Activated CD4-positive, alpha-beta T cell treated with anti-CD3 and anti-CD28 coated beads for 48 hours (primary cell): ENCODE measurements at places on chromosomes 5 and 9.

DNA sequence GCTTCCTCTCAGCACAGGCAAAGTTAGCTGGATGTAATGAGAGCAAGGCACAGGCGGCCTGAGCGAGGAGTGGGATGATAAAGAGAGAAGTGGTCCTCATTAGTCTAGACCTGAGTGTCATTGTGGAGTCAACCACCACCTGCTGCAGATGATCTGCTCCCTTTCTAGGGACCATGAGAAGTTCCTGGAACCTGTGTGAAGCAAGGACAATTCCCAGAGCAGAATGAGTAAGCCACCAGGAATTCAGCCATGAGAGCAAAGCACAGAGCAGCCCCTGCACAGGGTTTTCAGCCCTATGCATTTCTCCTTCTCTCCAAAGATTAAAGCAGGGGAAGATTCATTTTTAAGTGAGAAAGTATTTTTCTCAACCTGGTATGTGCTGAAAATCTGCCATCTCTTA, 146.8 kb upstream of the SPEF2 start:
- no peak for DNase-seq

- no peak for DNase-seq
Observed at GRCh38 chr9:82606071-82606470, 456.9 kb downstream of the RASEF start.

GRCh38 chr5:151239237-151239861, 13.6 kb upstream of the GM2A start:
- peak; percentile 75 for DNase-seq

DNA sequence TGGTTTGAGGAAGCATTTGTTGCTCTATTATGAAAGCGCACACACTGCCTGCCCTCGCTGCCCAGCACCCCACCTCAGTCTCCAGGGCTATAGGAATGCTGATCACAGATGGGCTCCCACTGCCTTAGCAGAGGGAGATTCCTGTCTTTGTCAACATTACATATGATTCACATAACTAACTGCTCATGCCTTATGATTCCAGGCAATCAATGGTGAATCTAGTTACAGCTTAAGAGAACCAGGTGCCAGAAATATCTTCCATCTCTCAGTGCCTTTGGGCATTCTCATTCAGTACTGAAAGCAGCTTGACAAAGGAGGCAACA, 458.9 kb upstream of the C9orf72 start:
- DNase-seq: no peak

- peak; percentile 36 for DNase-seq
Observed at GRCh38 chr5:91382530-91383026, 539 bp downstream of the ARRDC3 start.

GRCh38 chr5:180433032-180433422, 61.2 kb upstream of the CNOT6 start:
- DNase-seq: no peak

DNA sequence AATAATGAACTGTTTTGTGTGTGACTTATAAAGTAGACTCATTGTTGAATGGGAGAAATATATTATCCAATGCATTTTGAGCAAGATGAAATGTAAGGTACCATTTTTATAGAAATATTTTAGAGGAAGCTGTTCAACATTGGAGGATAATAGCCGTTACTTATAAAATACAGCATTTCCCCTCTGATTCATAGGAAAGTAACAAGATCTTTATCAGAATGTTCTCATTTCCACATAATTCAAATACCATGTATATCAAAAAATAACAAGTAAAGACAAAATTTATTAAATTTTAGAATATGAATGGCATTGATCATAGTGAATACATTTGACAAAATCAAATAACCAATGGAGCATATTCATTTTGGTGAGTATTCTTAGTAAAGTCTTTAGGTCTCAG, 346.7 kb upstream of the PTGER4 start:
- DNase-seq: no peak
